AG04450 (cell line): ENCODE measurements at places on chromosomes 12 and 14.
A peak's percentile ranks its signal among the peaks of the same experiment; 100 is the strongest.

DNA sequence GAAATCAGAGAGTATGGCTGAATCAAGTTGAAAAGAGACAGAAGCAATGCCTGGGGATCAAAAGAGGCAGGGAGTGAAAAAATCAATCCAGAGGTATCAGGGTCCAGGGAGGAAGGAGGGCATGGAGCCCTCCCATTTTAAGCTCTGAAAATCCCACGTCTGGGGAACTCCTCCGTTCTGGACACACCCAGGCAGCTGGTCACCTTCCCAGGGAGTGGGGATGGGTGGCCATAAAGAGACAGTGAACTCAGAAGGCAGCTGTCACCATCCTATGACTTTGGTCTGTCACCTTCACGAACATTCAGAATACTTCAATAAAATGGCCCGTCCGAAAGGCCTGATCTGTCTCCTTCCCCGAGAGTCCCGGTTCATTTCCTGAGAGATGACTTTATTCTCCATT lies 71.6 kb downstream of the MAP1LC3B2 start:
- no peak for DNase-seq

DNA sequence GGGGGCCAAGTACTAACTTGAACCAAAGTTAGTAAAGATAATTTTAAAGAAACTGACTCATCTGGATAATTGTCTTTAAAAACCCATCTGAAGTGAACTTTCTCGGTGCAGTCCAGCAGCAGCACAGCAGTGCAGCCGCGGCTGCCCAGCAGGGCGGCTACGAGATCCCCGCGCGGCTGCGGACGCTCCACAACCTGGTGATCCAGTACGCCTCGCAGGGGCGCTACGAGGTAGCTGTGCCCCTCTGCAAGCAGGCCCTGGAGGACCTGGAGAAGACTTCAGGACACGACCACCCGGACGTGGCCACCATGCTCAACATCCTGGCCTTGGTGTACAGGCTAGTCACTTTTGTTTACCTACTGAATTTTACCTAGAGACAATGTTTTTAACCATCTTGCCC lies 33.6 kb downstream of the KLC1 start:
- no peak for DNase-seq

GRCh38 chr14:94685166-94685581 lies 73.0 kb downstream of the SERPINA3 start:
- no peak for DNase-seq

DNA sequence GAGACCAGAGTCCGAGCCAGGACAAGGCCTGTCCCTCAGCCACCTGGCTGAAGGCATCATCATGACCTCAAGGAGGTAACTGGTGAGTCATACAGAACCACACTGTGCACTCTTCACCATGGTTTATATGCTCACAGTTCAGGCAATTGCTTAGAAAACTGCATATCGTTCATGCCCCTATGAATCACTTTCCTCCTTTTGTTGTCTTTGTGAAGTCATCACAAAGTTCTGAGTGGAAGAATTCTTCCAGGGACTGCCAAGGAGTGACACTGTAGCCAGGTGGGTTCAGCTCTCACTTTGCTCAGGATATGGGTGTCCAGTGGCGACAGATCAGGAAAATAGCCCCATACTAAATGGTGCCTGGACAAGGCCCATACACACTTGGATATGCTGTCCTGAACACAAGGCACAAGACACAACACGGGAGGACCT lies 92.5 kb downstream of the DPF3 start:
- DNase-seq = peak; percentile 88

GRCh38 chr14:70653662-70654061 lies 11.9 kb downstream of the TTC9 start:
- no peak for DNase-seq

GRCh38 chr14:87483271-87484260 lies 509.4 kb downstream of the GALC start:
- DNase-seq = peak; percentile 49

- DNase-seq = no peak
Observed at GRCh38 chr14:48826058-48826457, 760.1 kb downstream of the RPS29 start.

DNA sequence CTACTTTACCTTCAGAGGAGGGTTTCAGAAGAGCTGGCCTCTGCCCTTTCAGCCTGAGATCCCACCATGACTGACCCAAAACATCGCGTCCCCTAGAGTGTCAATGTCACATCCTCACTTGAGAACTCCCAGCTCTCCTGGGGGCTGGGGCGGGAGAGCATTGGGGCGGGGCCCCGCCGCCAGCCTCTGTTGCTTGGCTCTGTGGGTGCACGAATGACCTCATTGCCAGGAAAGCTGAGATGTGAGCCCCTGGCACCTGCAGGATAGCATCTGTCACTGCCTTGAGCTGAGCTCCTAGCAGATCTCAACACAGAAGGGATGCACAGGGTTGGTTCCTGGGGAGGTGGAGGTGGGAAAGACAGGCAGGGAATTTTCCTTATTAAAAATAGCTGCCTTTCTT lies 20.6 kb upstream of the MYL2 start:
- DNase-seq = no peak

DNA sequence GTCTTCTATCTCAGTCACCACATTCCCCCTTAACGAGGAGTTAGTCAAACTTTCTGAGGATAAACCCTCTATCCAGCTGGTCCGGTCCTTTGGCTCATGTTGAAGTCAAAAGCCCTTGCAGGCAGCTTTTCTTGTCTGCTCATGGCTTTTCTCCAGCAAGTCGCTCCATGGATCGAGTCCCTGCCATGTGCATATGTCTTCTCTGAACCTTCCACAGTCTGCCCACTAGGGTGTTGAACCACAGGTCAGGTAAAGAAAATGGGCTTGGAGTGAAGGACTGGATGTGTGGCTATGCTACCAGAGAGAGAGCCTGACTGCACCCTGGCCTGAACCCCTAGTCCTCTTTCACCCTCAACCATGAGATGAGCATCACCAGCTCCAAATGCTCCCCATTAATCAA lies 22.8 kb downstream of the C14orf132 start:
- no peak for DNase-seq

GRCh38 chr12:91657032-91657431 lies 474.4 kb upstream of the DCN start:
- DNase-seq = no peak

- DNase-seq = no peak
Observed at GRCh38 chr12:131861261-131862083, 33.0 kb upstream of the ULK1 start.

DNA sequence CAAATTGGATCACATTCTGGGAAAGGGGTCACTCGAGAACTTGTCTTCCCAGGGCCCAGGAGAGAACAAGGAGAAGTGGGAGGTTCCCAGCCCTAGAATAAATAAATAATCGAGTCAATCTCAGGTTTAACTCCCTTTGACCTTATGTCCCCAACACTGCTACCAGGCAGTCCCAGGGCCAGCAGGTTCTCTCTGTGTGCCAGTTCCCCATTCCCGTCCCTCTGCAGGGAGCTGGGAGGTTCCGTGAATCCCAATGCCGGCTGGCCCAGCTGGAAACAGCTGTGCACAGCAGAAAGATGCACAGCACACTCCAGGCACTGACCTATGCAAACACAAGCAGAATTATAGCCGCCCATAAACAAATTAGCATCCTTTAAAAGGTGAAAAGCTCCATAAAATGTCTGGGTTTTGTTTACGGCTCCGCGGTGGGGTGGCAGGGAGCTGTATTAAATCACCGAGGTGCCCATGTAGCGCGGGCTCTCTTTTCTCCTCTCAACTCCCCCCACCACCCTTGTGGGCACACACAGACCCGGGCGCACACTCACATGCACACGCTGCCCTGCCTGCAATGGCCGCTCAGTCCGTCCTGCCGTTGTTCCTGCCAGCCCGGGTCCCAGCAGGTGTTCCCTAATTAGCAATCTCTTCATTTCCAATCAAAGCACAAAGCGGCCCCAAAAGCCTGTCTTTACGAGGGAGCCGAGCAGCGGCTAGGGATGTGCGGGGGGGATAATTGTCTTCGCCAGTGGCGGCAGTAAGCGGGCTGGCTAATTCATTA lies 46.6 kb upstream of the ESRRB start:
- DNase-seq = no peak

- no peak for DNase-seq
Observed at GRCh38 chr12:53845932-53846331, 92.7 kb upstream of the HOXC13 start.

GRCh38 chr14:51079489-51079888 lies 15.4 kb downstream of the TRIM9 start:
- no peak for DNase-seq

GRCh38 chr14:56055511-56055910 lies 62.7 kb upstream of the PELI2 start:
- no peak for DNase-seq

- DNase-seq = no peak
Observed at GRCh38 chr12:119673634-119674033, 5.7 kb downstream of the PRKAB1 start.

- DNase-seq = no peak
Observed at GRCh38 chr12:87086118-87086891, 830.1 kb upstream of the MGAT4C start.

GRCh38 chr14:78324353-78324752 lies 154.2 kb downstream of the NRXN3 start:
- DNase-seq = no peak

GRCh38 chr12:48988030-48988649 lies 10.0 kb downstream of the WNT1 start:
- no peak for DNase-seq

DNA sequence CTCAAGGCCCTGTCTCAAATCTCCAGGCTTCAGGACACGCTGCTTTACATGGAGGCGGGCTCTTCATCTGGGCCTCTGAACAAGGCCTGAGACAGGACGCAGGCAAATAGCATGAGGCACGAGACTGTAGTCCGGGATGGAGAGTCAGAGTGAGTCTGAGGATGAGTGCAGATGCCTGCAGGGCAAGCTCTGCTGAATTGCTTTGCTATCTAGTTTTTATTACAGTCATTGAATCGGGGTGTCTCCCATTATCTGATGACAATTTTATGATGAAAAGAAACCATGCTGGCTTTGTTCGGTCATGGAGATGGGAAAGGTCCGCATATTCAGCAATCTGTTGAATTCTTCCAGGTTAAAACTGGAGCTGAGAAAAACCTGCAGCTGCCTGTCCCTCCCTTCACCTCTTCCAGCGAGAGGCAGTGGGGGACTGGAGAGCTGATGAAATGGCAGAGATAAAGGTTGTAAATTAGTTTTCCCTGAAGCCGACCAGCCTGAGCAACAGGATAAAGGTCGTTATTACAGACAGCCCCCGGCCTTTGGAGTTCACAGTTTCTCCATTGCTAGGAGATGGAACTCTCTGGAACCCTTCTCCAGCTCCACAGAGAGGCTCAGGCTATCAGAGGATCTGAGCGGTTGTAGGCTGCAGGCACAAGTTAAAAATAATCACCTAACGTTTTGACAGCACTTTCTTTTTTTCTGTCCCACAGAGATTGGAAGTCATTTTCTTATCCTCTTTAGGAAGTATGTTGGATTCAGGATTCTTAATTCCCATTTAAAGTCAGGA lies 1.3 kb upstream of the ADGRD1 start:
- no peak for DNase-seq

DNA sequence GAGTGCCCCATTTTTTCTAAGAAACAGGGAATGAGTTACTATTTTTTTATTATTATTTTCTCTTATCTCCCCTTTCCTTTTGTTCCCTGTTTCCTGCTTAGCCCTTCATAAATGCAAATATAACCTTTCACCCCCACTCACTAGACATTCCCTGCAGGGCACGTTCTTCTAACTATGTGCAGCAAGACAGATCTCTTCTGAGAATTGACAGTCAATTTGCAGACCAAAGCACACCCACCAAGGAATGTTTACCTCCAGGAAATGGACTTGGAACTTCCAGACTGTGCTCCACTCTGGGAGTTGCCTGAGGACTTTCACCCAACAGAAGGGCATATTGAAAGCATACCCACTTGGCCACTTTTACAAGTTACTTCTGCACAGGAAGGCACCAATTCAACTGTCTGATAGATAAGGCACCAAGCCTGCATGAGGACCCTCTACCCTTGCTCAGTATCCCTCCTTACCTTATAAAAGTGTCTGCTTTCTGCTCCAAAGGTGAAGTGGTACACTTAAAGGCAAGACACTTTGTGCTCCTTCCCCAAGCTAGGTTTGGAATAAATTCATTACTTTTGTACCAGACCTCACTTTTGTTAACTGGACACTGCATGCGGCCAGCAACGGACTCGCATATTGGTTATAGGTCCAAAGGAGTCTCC lies 6.5 kb downstream of the TAS2R19 start:
- DNase-seq = no peak

DNA sequence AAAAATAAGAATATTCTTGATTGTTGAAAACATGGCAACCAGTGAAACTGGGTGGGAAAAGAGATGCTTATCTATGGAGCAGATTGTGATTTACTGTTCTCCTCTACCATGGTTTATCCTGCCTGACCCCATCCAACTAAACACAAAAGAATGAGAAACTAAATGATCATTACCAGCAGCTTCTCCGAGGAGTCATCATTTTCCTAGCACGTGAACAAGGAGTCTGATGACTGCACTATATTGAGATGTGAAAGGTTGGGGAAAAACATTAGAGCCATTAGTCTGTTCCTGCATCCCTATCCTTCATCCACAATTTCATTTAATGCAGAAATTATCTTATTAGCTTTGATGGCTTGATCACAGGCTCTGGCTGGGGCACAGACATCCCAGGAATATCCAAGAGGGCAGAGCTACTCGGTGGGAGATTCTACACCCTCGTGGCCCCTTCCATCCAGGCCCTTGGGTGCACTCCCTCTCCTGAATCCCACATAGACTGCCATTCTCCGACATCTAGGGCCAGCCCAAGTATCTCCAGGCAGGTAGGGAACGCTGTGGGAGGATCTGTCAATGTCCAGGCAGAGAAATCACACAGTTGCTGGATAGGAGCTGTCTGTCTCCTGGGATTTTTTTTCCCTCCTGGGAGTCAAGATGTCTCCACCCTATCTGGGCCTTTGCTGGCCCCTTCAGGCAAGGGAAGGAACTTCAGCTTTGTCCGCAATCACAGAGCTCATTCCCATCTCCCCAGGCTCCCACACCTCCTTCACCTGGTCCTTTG lies 43.3 kb upstream of the DHRS4 start:
- peak; percentile 3 for DNase-seq

DNA sequence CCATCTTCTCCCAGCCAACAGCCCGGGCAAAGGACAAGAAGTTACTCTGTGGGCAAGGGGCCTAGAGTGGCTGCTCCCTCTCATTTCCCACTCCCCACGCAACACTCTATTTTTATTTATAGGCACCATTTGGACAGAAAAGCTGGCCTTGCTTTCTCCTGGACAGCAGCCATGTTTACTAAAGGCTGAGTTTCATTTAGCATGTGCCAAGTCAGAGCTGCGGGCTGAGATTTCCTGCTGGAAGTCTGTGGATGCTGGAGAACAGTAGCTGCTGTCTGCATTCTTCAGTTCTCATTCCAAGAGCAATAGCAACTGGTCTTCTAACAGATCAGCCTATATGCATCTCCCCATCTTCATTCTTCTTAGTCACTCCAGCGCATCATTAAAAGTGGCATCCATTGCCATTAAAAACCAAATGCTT lies 8.3 kb downstream of the COL2A1 start:
- DNase-seq = peak; percentile 48

- no peak for DNase-seq
Observed at GRCh38 chr12:105814283-105814682, 324.5 kb downstream of the NUAK1 start.

- DNase-seq = no peak
Observed at GRCh38 chr14:104385531-104386101, 193.9 kb upstream of the C14orf180 start.

- no peak for DNase-seq
Observed at GRCh38 chr14:95961481-95961880, 77.7 kb upstream of the C14orf132 start.

- DNase-seq = no peak
Observed at GRCh38 chr12:130761537-130762318, 45.6 kb upstream of the RIMBP2 start.
